Lung (tissue), 17 donors: ENCODE measurements at places on chromosomes 4 and X.

- no peak for DNase-seq
Observed at GRCh38 chr4:110605077-110605476, 17.8 kb downstream of the PITX2 start.

DNA sequence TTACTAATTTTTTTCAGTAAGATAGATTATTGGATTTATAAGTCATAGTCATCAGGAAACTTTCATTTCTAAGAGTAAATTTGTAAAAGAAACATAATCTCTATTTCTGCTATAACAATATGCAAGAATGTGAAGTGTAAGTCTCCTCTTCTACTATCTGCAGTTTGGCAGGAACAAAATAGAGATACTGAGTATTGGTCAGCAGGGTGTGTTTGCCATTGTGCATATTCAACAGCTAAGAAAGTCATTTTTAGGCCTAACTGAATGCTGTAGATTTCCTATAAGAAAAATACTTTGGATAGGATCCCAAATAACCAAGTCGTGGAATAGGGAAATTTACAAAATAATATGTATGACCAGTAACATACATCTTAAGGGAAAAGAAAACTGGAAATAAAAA is 253.3 kb upstream of the EPHA5 start:
- no peak for DNase-seq

DNA sequence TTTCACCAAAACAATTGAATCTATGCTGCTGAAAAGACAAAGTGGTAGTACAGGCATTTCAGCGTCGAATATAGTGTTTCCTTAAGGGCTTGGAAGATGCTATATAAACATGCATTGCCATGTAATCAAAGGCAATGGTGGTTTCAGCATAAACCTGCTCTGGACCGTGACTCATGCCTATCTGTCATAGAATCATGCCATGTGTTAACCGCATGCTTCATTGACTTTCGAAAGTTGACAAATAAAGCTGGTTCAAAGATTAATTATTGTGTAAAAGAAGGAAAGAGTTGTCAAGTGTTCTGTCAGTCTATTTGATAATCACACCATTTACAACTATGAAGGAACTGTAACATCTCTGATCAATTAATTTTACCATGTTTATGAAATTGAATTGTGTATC is 83.2 kb downstream of the FUNDC1 start:
- no peak for DNase-seq

DNA sequence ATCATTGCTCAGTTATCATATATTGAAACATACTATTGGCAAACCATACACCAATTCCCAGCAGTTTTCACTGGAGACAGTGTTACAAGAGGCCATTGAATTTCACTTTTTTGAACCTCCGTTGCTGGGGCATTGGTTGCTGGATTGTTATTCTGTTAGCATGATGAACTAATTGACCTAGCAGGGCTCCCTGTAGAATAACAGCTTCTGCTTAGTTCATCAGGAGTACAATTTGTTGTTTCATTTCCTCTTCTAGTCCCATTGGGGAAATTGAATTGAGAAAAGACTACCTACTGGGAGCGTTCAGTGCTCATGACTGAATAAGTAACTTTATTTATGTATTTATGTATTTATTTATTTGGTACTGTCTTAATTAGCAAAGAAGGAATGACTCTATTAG is 151.6 kb downstream of the SLIT2 start:
- DNase-seq, result no peak

- DNase-seq, result no peak
Observed at GRCh38 chr4:136741468-136741867, 790.8 kb downstream of the PCDH18 start.

DNA sequence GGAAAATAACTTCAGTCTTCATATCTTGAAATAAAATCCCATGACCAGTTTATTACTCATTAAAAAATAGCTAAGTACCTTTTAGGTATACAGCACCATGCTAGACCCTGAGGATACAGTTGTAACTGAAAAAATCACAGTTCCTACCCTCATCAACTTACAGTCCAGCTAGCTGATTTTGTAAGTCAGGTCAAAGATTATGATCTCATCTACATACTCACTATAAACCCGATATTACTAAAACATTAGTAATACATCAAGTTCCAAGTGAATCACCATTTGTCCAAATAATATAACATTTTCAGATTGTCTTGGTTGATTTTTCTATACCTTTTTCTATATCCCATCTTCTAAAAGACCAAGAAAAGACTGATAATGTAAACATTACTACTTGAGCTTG is 333.9 kb downstream of the INPP4B start:
- DNase-seq, result no peak

DNA sequence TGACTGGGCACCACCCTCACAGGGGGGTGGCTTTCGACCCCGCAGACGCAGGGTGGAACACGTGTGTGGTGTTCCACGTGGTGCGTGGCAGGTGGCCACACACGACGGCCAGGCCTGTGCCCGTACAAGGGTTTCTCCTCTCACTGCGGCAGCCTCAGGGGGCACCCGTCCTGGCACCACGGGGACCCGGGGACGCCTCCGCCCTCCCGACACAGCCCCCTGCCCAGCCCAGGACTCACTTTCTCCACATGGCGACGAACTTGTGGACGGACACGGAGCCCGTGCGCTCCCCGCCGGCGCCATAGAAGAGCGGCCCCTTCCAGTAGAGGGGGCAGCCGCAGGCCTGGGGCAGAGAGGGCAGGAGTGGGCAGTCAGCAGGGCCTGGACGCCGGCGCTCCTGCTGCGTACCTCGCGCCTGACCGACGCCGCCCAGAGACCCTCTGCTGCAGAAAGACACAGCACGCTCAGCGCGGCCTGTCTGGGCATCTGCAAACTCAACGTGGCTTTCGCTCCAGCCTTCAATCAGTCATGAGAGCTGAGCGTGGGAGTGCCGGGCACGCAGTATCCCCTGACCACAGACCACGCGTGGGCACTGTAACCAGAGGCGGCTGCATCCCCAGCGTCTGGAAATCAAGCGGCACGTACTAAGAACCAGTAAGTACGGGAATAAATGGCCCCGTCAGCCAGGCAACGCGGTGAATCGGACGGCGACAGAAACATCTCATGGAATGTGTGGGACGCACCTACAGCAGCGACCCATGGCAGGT is 28.9 kb upstream of the GTPBP6 start:
- no peak for DNase-seq

GRCh38 chrX:13797512-13797911 is 19.4 kb downstream of the GPM6B start:
- DNase-seq, result no peak
